ENCODE measurements at places on chromosomes 11 and 22.

GRCh38 chr11:83284501-83285150, 1.5 kb downstream of the CCDC90B start:
- DNase-seq: no peak

DNA sequence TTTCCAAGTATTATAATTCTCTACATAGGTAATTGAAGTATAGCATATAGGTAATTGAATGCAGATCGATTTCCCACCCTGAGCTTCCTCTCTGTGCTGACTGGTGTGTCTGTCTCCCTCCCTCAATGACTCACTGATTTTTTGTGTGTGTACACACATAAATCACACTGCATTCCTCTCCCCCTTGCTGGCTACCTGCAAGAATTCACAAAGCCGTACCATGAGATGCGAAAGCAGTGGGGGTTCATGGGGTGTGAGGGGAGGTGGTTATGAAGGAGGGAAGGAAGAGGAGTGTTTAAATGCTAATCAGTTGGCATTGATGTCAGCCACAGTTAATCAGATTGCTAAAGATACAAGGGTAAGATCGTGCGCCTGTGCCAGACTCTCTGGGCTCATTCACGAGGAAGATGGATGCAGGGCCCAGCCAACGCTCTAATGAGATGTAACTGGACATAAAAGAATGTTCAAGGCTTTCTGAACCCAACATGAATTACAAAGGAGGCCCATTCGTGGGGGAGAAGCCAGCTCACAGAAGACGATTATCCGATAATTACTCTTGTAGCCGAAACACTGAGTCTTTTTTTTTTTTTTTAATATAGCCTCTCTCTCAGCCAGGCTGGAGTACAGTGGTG, 107.4 kb downstream of the SEZ6L start:
- DNase-seq: no peak

DNA sequence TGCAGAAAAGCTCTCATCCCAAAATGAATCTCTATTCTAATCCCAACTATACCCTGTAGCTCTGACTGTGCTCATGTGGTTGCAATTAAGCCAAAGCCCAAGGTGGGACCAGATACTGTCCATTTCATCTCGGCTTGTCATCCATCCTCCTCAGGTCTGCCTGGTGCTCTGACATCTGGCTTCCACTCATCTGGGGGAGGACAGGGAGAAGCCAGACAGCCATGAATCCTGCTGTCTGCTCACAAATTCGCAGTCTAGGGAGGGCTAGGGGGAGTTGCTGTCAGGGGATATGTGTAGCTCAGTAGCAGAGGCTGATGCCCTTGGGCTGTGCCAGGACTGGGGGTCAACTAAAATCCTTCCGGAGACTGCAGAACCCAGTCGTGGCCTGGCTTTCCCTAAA, 167.1 kb downstream of the ETS1 start:
- peak; percentile 28 for DNase-seq

DNA sequence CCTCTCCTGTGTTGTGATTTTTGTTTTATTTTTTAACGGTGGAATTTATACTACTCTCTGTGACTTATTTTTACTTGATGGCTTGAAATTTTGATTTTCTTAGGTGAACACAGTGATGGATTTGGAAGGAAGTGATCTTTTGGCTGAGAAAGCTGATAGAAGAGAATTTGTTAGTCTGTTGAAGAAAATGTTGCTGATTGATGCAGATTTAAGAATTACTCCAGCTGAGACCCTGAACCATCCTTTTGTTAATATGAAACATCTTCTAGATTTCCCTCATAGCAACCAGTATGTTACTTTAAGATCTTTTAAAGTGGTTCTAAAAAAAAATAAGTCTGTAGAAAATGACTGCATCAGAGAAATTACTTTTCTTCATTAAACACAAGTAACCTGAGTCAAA, 82.1 kb downstream of the HIPK3 start:
- DNase-seq: no peak

DNA sequence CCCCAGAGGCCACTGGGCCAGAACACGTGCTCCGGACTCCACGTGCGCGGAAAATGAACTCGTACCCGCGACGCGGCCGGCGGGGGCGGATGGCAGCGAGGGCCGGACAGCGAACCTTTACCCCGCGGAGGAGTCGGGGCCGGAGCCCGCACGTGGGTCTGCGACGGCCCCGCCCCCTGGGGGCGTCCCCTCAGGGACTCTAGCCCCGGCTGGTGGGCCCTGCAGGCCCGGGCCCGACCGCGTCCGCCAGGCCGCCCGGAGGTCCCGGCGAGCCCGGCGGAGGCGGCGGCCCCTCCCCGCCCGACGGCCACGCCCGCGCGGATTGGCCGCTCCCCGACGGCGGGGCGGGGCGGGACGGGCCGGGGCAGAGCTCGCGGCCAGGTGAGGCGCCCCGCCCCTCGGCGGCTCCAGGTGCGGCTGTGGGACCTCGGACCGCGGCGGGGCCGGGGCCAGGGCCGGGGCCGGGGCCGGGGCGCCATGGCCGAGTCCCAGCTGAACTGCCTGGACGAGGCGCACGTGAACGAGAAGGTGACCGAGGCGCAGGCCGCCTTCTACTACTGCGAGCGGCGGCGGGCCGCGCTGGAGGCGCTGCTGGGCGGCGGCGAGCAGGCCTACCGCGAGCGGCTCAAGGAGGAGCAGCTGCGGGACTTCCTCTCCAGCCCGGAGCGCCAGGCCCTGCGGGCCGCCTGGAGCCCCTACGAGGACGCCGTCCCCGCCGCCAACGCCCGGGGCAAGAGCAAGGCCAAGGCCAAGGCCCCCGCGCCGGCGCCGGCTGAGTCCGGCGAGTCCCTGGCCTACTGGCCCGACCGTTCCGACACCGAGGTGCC, at the start of gene FAM83F:
Gene FAM83F (plus strand): TSS at position 389 of the 827 bp plus-strand sequence. CDS start 89 bp downstream, at position 478.
- DNase-seq: peak; percentile 6

GRCh38 chr11:64358907-64359711, at the start of gene RPS6KA4:
Gene RPS6KA4 (plus strand): TSS chr11:64359162. CDS start chr11:64359236, 74 bp downstream.
- DNase-seq: peak; percentile 77

GRCh38 chr11:1556278-1556902, 15.7 kb downstream of the DUSP8 start:
- DNase-seq: no peak

DNA sequence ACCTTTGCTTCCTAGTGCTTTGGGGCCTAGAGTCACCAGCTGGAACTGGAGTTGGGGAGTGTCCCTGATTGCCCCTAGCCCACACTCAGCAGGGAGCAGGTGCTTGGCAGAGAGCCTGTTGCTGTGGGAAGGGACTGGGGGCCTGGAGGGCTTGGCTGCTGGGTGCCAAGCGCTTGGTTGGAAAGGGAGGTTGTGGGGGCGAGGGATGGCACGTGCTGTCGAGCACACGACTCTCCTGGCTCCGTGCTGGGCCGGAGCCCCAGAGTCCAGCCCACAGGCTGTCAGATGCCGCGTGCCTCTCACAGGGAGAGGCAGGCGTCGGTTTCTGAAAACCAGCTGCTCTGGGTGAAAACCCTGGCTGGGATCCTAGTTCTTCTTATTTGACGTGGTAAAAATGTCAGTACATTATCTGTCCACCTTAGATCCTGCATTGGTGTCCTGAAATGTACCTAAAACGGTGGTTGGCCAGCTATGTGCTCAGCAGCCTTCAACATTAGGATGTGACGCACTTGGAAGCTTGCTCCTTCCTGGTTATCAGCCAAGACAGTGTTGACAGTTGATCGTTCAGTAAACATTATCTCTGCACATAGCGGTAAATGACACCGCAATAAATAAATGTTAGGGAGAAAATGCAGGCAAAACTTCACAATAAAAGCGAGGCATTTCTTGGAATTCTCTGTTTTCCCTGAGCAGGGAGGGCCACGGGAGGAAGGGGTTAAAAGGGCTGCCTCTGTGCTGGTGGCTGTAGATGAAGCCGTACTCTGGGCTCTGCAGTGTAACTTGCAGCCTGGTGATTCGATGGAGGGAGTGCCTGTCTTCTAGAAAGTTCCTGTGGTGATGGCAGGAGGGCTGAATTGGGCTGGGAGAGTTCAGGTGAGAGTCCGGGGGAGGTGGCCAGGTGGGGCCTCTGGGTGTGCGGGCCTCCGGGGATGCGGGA, 29.2 kb downstream of the GRAMD4 start:
- no peak for DNase-seq

GRCh38 chr11:72430741-72431570, 3.4 kb downstream of the CLPB start:
- DNase-seq: peak; percentile 47

DNA sequence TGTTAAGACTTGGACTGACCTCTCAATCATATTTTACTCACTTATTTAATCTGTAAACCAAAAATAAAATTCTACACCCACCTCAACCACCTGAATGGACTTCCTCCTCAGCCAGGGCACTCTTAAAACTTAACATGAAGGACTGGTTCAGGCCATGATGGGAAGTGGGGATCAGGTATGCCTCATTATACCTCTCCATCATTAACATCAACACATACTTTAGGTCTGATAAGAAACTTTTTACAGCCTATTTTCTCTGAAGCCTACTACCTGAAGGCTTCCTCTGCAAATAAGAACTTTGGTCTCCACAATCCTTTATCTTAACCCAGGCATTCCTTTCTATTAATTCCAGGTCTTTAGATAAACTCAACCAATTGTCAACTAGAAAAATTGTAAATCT, 390.0 kb downstream of the AASDHPPT start:
- no peak for DNase-seq

DNA sequence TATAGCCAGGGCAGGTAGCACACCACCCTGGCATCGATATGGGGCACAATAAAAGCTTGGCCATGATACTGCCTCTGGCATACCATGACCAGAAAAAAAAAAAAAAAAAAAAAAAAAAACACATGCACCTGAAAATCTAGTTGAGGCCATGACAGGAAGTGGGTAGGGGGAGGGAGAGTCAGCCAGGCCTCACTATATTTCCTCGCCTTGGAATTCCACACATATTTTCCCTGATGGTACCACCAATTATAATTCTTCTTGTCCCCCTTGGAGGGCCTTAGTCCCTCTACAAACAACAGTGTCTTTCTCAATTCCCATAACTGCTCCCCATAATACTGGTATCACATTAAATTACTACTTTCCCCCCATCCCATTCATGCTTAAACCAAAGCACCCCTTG, 12.6 kb upstream of the CHKA start:
- no peak for DNase-seq

DNA sequence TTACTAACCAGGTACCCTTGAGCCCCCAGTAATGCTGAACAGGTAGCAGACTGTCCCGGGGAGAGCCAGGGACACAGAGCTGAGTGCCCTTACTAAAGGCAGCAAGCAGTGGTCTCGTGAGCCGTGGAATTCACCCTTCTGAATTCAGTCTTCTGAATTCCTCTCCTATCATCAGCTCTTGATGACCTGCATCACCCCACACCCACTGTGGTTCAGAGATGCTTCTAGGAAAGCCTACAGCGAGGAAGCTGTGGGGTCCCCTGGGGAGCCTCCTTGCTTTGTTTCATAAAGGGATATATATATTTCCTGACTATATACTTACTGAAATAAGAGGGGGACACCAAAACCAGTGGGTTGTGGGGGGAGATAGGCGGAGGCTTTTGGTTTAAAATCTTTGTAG, 2.6 kb downstream of the SPATA19 start:
- no peak for DNase-seq

DNA sequence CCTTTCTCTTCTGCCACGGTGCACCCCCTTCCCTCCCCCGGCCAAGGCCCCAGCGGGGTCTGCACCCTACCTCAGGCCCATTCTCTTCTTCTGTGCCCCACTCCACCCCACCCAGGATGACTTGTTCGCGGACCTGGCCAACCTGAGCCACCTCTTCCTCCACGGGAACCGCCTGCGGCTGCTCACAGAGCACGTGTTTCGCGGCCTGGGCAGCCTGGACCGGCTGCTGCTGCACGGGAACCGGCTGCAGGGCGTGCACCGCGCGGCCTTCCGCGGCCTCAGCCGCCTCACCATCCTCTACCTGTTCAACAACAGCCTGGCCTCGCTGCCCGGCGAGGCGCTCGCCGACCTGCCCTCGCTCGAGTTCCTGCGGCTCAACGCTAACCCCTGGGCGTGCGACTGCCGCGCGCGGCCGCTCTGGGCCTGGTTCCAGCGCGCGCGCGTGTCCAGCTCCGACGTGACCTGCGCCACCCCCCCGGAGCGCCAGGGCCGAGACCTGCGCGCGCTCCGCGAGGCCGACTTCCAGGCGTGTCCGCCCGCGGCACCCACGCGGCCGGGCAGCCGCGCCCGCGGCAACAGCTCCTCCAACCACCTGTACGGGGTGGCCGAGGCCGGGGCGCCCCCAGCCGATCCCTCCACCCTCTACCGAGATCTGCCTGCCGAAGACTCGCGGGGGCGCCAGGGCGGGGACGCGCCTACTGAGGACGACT, 15.9 kb downstream of the RTN4RL2 start:
- DNase-seq: no peak

- no peak for DNase-seq
Measured at GRCh38 chr11:128761339-128761738, 67.5 kb downstream of the FLI1 start.

GRCh38 chr11:84722583-84723108, 904.5 kb downstream of the DLG2 start:
- DNase-seq: no peak

- no peak for DNase-seq
Measured at GRCh38 chr11:92920331-92920730, 49.1 kb upstream of the MTNR1B start.

- DNase-seq: peak; percentile 58
Measured at GRCh38 chr11:96275801-96276594, 67.0 kb downstream of the MAML2 start.

- peak; percentile 71 for DNase-seq
Measured at GRCh38 chr22:46547883-46548244, 10.4 kb upstream of the CELSR1 start.

DNA sequence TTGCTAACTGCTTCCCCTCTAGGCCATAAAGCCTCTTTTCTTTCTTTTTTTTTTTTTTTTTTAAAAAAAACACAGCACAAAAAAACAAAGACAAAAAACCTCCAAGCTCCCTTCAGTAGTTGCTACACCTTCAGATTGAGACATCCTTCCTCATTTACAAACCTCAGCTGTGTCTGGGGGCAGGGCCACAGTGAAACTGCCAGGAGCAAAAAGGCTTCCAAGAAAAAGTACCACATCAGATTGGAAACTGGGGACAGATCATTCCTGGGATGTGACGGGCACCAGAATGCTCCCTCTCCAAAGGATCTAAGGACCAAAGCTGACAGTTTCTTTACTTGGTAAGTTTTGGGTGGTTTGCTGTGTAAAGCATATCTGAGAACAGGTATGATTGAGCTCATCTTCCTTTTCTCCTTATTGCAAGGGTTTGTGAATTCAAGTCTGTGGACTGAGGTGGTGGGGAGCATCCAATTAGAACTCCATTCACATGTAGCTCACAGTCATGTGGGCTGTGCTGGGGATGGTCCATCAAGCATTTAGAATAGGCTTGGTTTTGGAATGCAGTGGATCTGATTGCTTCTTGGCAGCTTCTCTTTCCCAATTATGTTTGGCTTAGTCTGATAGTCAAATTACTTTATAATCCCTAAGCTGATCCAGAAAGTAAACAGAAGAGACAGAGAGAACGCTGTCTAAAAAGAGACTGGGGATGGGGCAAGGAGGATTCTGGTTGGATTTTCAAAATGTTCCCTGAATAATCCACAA, 705 bp downstream of the BBOX1 start:
- no peak for DNase-seq

DNA sequence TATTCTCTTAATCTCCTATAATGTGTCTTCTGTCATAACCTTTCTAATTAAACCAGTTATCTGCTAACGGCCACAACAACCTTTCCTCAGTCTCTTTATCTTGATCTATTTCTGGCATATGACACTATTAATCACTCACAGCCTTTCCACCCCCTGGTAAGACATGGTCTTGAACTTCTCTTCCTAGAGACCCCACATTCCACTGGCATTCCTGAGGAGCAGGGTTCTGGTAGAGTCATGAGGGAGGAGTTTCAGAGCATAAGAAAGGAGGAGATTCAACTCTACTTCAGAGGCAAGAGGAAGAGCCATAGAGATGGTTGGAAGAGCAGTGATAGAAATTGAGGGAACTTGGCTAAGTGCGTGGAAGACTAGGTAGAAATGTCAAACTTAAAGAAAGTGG, 325.6 kb downstream of the BLID start:
- peak; percentile 65 for DNase-seq

- no peak for DNase-seq
Measured at GRCh38 chr11:123373754-123374621, 56.1 kb upstream of the GRAMD1B start.

All from fibroblast of skin of right biceps (primary cell).